ENCODE measurements at places on chromosomes 6 and 20.
A peak's percentile ranks its signal among the peaks of the same experiment; 100 is the strongest.

- peak; percentile 75 for DNase-seq
These were observed 12.8 kb upstream of the BPI start for GRCh38 chr20:38290829-38291814.

DNA sequence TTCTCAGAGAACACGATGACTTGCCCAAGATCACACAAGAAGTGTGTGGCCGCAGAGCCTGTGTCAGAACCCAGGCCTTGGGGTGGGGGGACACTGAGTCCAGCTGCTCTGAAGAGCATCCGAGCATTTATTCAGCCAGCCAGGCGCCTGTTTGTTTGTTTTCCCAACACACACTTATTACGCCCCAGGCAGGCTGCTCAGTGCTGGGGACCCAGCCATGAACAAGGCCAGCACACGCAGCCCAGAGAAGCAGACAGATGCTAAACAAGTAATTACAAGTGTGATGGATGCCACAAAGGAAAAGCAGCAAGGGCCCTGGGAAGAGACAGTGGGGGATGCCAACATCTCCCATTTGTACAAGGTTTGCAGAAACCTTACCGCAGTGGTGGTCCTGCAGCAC is 19.4 kb upstream of the SIRPA start:
- DNase-seq = no peak

DNA sequence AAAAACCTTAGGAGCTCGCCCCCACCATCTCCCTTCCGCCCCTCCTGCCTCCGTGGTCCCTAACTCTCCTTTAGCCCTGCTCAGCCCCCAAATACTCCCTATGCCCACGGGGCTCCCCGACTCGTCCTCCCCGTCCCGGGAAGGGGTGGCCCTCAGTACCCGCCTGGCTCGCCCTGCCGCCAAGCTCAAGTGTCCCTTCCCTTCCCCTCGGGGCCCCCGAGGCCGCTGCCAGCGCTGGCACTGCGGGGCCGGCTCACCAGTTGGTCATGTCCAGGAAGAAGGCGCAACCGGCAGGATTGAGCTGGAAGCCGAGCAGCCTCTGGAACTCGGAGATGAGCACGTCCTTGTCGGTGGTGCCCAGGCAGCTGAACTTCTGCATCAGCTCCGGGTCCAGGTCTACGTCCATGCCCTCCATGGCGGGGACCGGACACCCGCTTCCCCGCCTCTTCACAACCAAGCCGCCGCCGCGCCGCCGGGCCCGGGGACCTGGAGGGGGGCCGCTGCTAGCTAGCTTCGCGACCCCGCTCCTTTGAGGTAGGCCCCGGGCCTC is 303 bp downstream of the ILRUN start:
- DNase-seq = no peak

DNA sequence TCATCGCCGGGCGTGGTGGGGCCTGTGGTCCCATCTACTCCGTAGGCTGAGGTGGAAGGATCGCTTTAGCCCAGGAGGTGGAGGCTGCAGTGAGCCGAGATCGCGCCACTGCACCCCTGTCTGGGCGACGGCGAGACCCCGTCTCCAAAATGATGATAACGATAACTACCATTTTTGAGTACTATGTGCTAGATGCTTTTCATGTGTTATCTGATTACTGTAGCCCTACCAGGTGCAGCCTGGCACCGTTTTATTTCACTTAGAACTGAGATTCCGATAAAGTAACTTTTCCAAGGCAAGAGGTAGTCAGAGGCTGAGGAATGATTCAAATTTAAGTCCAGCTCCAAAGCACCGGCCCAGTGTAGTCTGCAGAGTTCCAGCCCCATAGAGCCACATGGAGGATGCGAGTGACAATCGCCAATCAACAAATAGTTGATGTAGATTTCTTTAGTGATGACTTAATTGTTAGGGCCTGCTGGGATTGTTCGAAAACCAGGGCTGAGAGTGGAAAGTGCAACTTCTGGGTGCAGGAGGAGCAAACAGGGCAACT is 727 bp downstream of the ERMARD start:
- no peak for DNase-seq

Measured in ecto neural progenitor cell (in vitro differentiated cells).